OCI-LY7 (cell line): ENCODE measurements at places on chromosomes 5 and 9. TPM values are rescaled to one million over a fixed set of nuclear protein-coding genes. Genes with fewer than 3 reads are reported as not detected.
A peak's percentile ranks its signal among the peaks of the same experiment; 100 is the strongest.

The GPR150 gene
- total RNA-seq, result not detected in 2 replicates

The EGFLAM gene
- total RNA-seq, result not detected in 2 replicates

The UNC5A gene
- not detected in 2 replicates for total RNA-seq

The GZMA gene
- total RNA-seq, result not detected in 2 replicates

The ELOVL7 gene
- total RNA-seq, result not detected in 2 replicates

The AQP7 gene
- total RNA-seq, result 1.4 and 2.2 TPM in 2 replicates

The EIF4E1B gene
- total RNA-seq, result 2.4 and 2.9 TPM in 2 replicates

The PCDHGA6 gene
- total RNA-seq, result 5.5 and 6.2 TPM in 2 replicates

GRCh38 chr5:36374266-36374862 lies 72.7 kb upstream of the RANBP3L start:
- no peak for DNase-seq

GRCh38 chr5:92775711-92776615 lies 805.1 kb downstream of the NR2F1-AS1 start:
- DNase-seq, result no peak

- peak; percentile 17 for DNase-seq
Measured at GRCh38 chr5:71757590-71758543, 38.8 kb downstream of the CARTPT start.

DNA sequence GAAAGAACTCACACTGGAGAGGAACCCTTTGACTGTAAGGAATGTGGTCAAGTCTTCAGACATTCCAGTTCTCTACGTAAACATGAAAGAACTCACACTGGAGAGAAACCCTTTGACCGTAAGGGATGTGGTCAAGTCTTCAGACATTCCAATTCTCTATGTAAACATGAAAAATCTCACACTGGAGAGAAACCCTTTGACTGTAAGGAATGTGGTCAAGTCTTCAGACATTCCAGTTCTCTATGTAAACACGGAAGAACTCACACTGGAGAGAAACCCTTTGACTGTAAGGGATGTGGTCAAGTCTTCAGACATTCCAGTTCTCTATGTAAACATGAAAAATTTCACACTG lies 32.6 kb downstream of the MAPK9 start:
- no peak for DNase-seq

DNA sequence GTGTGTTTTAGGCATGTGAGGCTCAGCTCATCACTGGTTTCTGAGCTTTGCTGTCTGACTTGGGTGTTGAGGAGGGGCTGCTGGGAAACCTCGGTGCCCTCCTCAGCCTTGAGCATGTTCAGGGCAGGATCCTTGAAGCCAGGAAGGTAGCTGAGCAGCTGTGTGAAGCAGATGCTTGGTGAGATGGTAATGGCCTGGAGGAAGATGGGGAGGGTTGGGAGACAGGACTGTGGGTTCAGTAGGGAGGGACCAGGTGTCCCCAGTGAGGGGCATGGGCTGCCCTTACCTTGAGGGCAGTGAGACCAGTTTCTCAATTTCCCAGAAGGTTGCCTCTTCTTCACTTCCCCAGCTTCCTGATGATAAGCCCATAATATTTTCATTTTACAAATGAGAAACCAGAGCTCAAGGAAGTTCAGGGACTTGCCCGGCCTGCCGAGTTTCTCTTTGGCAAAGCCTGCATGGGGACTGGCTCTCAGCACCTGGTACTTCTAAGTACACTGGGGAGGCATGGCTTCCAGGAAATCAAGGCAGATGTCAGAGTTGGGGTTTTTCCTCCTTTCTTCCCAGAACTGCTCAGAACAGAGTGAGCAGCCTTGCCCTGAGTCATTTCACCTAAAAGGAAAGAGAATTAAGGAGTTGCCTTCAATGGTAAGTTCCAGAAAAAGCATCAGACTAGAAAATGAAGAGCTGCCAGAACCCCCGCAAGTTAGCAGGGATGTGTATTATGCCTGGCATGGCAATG lies 225.7 kb downstream of the MAST4 start:
- no peak for DNase-seq

GRCh38 chr5:125014202-125014601 lies 267.8 kb upstream of the ZNF608 start:
- no peak for DNase-seq

DNA sequence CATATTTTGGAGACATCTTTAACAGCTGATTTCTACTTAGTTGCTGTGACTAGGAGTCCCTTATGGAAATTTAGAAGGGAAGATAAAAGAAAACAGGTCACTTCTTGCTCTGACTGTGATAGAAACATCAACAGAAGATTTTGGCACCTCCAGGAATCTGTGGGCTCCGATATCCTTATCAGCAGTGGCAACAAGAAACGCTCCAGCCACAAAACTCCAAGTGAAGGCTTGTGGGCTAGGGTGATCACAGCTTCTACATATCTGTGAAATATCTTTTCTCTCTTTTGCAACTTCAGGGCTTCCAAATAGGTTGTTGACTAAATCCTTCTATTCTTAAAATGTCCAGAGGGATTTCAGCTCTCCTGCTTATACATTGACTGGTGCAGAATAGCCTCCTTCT lies 1625.5 kb upstream of the CDH6 start:
- no peak for DNase-seq

GRCh38 chr5:132392978-132393825 lies 23.7 kb downstream of the SLC22A5 start:
- DNase-seq, result no peak

DNA sequence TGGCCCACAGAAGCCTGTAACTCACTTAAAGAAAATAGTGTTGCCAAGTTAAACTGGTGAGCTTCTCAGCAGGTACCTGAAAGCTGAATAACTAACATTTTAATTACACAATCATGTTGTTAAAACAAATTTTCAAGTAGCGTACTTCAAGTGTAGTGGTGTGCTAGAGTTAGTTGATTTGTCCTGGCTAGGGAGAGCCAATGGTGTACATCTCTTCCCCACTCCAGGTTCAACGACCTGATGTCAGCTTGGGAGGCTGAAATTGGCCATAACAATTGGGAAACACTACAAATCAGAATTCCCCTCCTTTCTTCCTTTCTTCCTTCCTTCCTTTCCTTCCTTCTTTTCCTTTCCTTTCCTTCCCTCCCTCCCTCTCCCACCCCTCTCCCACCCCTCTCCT lies 295.3 kb upstream of the SLC24A2 start:
- no peak for DNase-seq

DNA sequence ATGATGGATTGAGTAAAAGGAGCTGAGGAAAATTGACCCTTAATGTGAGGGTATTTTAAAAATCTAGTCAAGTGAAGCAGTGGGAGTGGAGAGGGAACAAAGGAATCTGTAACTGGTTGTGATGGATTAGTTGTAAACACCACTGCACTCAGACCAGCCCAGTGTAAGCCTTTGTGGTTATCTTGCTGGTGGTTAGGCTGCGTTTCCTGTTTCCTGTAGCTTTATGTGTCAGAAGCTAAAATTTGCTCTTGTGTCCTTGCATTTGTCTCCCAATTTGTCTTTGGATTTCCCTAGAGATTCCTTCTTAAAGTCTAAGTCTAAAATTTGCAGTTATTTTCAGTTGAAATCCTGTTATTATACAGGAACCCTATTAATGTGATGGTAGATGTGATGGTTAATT lies 6.3 kb downstream of the IFNA21 start:
- no peak for DNase-seq

DNA sequence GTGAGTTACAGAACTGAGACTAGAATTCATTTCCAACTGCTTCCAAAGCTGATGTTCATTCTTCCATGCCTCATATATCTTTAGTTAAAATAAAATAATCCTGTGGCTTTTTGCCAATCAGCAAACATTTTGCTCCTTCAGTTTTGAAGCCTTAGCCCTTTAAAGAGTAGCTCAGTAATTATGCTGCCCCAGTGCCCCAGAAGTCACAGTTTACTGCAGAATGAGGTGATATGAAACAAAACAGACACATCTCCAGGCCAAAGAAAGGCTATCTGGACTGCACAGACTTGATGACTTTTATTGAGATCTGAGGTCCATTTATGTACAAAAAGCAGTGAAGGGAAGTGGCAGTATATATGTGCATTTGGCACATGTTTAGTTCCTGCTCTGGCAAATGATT lies 285.8 kb upstream of the ZNF462 start:
- no peak for DNase-seq

DNA sequence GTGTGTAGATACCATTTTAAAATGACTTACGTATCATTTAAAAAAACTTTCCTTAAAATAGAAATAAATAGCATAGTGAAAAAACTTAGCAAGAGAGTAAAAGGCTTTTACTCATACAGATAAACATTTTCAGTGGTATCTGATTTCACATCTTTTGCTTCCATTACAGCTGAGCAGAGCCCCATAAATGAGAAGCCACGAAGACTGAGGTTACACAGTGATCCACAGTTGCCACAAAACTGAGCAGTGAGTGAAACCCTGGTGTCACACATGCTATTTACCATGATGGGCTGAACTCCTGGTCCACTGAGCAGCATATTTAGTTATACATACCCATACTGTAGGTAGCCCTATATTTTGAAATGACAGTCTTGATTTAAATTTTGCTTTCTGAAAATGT lies 401.2 kb downstream of the KIAA0825 start:
- no peak for DNase-seq

DNA sequence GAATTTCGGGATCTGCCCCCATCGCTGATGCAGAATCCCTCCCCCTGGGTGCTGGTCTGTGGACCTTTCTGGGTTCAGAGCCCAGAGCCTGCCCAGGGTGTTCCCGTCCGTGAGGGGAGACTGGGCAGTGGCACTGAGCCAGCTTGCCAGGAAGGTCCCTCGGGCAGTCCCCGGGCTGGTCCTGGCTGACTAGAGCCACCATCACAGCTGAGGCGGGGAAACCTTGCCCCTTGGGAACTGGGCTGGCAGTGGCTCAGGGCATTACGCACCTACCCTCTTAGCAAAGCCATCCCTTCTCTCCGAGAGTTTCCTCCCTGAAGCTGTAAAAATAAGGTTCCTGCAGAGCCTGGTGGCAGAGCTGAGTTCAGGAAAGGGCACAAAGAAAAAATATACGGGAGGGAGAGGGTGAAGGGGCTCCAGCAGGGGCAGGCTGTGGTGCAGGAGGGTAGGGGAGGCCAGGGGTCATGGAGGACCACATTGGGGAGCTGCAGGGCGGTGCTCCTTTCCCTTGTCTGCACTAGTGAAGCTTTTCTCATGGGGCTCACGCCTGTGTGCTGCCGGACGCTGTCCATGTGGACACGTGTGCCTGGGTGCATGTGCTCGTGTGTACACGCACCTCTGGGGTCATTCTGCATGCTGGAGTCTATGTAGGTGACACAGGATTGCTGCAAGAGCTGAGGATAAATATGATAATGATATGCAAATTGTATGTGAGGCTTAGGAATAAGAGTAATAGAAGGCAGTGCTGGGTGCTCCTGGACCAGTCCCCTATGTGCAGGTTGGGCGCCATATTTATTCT lies 118.9 kb downstream of the LHX2 start:
- no peak for DNase-seq

- DNase-seq, result no peak
Measured at GRCh38 chr5:181222630-181223057, 437 bp upstream of the TRIM41 start.

DNA sequence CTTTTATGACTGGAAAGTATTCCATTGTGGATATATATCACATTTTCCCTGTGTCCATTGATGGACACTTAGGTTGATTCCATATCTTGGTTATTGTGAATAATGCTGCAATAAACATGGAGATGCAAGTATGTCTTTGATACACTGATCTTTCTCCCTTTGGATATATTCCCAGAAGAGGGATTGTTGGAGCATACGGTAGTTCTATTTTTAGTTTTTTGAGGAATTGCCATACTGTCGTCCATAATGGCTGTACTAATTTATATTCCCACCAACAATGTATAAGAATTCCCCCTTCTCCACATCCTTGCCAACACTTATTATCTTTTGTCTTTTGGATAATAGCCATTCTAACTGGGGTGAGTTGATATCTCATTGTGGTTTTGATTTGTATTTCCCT lies 54.9 kb upstream of the PITX1 start:
- no peak for DNase-seq

GRCh38 chr9:132878695-132879456 lies at the start of gene SPACA9:
Gene SPACA9, plus strand, starts transcription at chr9:132878898. Its CDS starts 5,050 bp downstream, at chr9:132883948.
- peak; percentile 13 for DNase-seq

DNA sequence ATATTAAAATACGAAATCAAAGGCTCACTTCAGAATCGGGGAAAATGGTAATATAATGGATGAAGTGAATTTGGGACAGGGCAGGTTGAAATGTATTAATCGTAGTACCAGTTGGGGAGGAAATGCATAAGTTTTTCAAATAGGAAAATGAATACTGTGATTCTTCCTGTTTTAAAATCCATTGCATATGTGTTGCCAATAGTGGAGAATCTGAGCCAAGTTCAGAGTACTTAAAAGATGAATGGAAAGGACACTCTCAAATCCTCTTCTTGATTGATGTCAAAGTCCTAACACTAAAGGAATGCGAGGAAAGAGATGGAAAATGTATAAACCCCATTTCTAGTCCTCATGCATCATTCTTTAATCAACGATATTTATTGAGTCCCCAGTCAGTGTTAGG lies 160.9 kb upstream of the CCNG1 start:
- DNase-seq, result no peak

GRCh38 chr5:7960142-7960541 lies 91.2 kb downstream of the MTRR start:
- no peak for DNase-seq

GRCh38 chr5:81572201-81572600 lies 178.3 kb upstream of the ACOT12 start:
- DNase-seq, result no peak

DNA sequence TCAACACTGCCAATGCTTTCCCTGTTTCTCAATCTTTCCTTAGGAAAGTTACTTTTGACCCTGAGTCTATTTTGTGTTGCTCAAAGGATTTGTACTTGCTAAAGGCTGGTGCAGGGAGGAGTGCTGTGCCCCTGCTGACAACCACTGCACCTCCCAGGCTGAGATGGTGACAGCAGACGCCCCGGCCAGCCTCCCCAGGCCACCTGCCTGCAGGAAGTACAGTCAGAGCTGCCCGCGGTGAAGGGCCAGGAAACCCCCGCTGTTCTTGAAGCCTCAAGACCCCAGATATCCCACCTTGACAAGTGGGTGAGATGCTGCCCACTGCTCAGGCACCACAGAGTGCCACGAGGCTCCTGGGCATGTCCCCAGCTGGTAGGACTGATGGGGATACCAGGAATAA lies 44.2 kb upstream of the CKMT2 start:
- DNase-seq, result no peak

DNA sequence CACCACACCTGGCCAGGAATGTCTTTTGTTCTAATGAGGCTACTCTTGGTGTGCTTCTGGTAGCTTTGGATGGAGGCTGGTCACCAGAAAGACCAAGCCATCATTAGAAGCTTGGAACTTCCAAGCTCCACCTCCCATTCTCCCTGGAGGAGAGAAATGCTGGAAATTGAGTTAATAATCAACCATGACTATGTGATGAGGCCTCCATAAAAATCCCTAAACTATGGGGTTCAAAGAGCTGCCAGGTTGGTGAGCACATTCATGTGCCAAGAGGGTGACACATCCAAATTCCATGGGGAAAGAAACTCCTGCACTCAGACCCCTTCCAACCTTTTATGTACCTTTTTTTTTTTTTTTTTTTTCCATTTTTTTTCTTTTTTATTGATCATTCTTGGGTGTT lies 105.5 kb upstream of the SPATA31C2 start:
- no peak for DNase-seq

GRCh38 chr9:70488098-70488792 lies 73.8 kb upstream of the KLF9 start:
- DNase-seq, result no peak

GRCh38 chr5:52838326-52839015 lies 50.8 kb downstream of the ITGA1 start:
- no peak for DNase-seq

GRCh38 chr5:81265101-81265500 lies 32.0 kb downstream of the CKMT2 start:
- no peak for DNase-seq

GRCh38 chr9:5643005-5643624 lies 14.2 kb downstream of the RIC1 start:
- DNase-seq, result no peak
